ENCODE measurements at places on chromosomes 11 and 22.

DNA sequence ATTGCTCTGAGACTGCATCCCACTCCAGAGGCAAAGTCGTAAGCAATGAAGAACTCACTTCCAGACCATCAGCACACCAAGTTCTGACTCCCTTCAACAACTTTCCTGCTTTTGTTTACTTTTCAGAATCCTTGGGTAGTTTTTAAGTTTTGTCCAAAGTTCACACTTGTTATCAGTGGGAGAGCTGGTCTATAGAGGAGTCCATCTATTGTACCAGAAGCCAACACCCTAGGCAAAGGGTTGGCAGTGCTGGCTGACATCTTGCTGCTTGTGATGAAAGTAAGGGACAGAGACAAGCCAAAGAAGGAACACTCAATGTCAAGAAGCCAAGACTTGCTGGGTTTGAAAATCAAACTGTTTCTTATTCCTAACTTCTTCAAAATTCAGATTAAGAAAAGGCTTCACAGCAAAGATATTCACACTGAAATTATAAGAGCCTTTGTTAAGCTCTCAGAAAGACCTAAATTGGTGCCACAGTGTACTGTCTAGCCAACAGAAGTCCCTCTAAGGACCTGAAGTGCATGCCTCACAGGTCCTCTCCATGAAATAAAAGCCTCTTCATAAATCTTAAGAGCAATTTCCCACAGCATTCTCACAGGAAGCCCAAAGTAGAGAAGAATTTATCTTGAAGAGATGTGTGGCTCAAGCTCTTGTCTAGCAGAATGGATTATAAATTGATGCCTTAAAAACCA is 21.5 kb upstream of the LINC01488 start:
- no peak for DNase-seq

GRCh38 chr22:23070418-23071229 is at the start of gene GNAZ:
GNAZ (plus strand) TSS chr22:23070519; CDS start chr22:23095696, 25,177 bp downstream.
- no peak for DNase-seq

- DNase-seq, result no peak
Measured at GRCh38 chr11:121154486-121155314, 53.7 kb downstream of the TECTA start.

- DNase-seq, result peak; percentile 28
Measured at GRCh38 chr11:36292311-36292722, 3.1 kb upstream of the COMMD9 start.

GRCh38 chr11:89235976-89236375 is 58.3 kb downstream of the TYR start:
- no peak for DNase-seq
